Stimulated activated CD4-positive, alpha-beta T cell treated with anti-CD3 and anti-CD28 coated beads, TNF-alpha, amount 100 ng/mL, for 48 hours (primary cell): ENCODE measurements at places on chromosomes 6 and 20.
A peak's percentile ranks its signal among the peaks of the same experiment; 100 is the strongest.

- no peak for DNase-seq
These were observed 90.4 kb downstream of the MOXD1 start for GRCh38 chr6:132310921-132311320.

DNA sequence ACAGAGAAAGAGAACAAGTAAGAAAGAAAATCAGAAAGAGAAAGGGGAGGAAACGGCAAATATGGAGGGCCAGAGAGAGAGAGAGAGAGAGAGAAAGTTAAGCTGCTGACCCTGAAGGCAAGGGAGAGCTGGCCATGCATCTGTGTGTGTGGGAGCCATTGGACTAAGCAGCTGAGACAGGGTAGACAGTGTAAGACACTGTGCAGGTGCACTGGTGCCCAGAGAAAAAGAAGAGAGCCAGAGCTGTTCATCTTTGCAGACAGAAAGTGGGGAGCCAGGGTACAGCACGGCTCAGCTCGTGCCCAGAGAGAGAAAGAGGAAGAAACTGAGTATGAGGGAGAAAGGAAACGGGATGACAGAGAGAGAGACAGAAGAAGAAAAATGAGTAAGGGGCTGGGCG lies 24.2 kb upstream of the ZNF318 start:
- DNase-seq = no peak

GRCh38 chr20:50293284-50294139 lies 102.9 kb downstream of the CEBPB start:
- no peak for DNase-seq

DNA sequence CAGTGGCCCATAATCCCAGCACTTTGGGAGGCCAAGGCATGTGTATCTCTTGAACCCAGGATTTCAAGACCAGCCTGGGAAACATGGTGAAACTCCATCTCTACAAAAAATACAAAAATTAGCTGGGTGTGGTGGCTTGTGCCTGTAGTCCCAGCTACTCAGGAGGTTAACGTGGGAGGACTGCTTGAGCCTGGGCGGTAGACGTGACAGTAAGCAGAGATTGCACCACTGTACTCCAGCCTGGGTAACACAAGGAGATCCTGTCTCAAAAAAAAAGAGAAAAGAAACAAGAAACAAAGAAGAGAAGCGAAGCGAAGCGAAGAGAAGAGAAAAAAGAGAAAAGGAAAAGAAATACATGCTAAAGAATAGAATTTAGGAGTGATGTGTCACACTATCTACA lies 69.2 kb downstream of the NUDT3 start:
- DNase-seq = no peak

DNA sequence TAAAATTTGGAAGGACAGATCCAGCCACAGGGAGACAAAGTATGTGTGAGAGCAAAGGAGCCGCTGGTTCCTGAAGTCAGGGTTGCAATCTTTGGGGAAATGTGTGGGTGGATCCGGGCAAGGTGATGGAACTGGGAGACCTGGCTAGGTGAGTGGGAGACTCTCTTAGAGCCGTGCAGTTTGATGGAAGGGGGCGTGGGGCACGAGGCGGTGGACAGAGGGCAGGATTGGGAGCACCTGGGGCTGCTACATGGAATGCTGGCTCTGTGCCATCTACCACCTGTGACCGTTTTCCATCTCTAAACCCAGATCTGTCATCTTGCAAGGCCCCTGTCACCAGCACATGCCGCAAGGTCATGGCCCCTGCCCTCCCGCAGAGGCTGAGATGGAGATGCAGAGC lies 268.4 kb downstream of the SMOC2 start:
- no peak for DNase-seq

DNA sequence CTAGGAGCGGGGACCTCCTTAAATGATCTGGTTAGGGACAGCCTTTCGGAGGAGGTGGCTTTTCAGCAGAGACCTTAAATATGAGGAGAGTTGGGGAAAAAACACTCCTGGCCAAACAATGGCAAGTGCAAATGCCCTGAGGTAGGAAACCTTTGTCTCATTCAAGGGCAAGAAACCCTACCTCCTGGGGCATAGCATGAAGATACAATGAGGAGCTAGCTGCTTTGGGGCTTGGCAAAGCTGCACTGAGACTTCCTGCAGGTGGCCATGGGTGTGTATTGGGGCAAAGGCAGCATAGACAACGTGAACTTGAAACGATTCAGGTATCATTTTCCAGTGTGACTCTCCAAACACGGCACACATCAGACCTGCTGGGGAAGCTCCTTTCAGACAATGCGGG lies 30.7 kb downstream of the PMEPA1 start:
- DNase-seq = no peak

GRCh38 chr6:28969129-28969528 lies 36.0 kb downstream of the ZNF311 start:
- DNase-seq = no peak

- no peak for DNase-seq
These were observed 311.6 kb upstream of the ECI2 start for GRCh38 chr6:4446982-4447381.

- DNase-seq = no peak
These were observed 23.3 kb upstream of the BCAS1 start for GRCh38 chr20:54093423-54094267.

- no peak for DNase-seq
These were observed 885 bp downstream of the MTCL3 start for GRCh38 chr6:127518191-127518709.

- DNase-seq = no peak
These were observed 274.6 kb downstream of the PTPRT start for GRCh38 chr20:42915081-42915480.

- DNase-seq = no peak
These were observed 9.5 kb downstream of the ARID1B start for GRCh38 chr6:156786652-156787051.

DNA sequence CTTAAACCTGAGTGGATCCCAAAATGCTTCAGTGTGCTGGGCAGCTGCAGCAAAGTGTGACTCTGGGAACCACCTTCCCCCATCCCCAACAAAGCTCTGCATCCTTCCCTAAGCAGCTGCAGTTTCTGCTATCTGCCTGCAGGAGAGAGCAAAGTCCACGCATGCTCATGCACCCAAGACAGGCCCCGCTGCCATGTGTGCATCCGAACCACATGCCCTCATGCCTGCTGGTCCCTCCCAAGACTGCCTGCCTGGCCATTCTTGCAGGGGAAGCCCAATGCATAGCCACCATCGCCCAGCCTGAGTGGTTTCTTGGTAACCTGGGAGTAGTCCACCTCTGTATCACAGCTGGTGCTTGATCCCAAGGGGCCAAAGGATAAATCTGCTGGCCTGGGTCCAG lies 94.3 kb upstream of the OLIG3 start:
- no peak for DNase-seq

DNA sequence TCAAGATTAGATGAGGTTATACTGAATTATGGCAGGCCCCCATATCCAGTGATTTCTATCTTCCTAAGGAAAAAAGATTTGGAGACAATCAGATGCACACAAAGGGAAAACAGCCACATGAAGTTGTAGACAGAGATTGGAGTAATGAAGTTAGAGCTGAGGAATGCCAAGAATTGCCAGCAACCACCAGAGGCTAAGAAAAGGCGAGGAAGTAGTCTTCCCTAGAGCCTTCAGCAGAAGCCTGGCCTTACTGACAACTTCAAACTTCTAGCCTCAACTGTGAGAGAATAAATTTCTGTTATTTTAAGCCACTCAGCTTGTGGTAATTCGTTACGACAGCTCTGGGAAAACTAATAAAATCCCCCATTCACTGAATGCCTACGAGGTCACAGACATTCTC lies 473.9 kb downstream of the COL12A1 start:
- DNase-seq = no peak

- no peak for DNase-seq
These were observed 238.6 kb upstream of the PREP start for GRCh38 chr6:105641504-105641903.

DNA sequence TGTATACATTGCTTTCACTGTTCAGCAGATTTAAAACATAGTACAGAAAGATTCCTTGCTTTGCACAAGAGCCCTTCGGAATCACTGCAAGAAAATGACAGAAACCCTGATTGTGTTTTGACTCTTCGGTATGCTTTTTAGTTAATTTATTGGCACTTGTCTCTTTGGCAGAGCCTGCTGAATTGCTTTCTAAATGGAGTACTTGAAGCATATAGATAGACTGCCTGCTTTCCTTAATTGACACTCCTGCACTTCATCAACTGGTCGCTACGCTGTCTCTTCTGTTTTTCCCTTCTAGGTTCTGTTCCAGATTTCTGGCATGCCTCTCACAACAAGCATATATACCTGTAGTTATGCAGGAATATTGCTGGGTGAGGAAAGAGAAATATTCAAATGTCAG lies 22.4 kb upstream of the RBM24 start:
- no peak for DNase-seq

- no peak for DNase-seq
These were observed 200.0 kb downstream of the LY86 start for GRCh38 chr6:6788394-6789032.

- DNase-seq = no peak
These were observed 12.6 kb upstream of the PCMTD2 start for GRCh38 chr20:64242797-64243475.

GRCh38 chr6:34982424-34982852 lies 93.4 kb downstream of the ANKS1A start:
- no peak for DNase-seq

DNA sequence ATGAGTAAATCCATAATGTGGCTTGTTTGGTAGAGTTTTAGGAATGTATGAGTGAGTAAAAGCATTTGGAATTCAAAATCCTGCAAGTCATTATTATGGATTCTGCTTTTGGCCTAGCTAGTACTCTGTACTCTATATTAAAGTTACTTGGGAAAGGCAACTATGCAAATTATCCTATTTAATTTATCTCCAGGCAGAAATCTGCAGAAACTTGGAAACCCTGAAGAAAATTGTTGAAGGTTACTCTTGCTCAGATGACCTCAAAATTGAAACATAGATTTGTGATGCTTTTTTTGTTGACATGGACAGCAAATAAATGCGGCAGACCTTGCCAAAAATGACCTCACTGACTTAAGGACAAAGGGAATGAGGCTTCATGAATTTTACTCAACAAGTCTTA lies 477.1 kb upstream of the EYS start:
- no peak for DNase-seq

GRCh38 chr6:16481697-16482399 lies 243.5 kb downstream of the GMPR start:
- no peak for DNase-seq

DNA sequence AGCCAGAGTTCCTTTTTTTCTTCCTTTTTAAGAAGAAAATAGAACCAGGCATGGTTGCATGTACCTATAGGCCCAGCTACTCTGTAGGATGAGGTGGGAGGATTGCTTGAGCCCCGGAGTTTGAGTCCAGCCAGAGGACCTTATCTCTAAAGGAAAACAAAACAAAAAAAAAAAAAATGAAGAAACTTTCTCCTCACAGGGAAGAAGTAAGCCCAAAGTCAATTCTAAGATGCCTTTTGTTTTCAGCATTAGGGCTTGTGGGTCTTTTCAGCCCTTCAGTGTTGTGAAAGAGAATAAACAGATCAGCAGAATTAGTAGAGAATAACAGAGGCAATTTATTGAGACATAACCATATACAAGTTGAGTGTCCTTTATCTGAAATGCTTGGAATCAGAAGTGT lies 26.8 kb downstream of the ZNF451 start:
- DNase-seq = no peak

DNA sequence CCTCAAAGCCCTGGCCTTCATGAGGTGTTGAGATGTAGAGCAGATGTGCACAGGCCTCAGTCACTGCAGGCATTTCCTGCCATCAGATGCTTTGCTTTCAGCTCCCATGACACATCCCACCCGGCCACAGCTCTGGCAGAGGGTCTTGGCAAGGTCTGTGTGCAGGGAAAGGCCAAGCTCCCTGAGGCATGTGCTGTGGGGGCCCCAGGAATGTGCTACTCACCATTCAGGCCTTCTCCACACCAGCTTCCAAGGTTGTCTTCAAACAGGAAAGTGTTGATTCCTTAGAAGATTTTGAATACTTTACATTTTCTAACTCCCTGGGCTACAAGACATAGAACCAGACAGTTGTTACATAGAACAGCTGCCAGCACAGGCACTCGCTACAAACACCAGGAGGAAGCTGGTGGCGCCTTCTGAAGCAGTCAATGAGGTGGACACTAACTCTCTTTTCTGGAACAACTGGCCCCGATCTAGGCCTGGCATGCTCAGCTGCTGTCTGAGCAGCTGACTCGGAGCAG lies 27.8 kb downstream of the CASS4 start:
- DNase-seq = no peak

DNA sequence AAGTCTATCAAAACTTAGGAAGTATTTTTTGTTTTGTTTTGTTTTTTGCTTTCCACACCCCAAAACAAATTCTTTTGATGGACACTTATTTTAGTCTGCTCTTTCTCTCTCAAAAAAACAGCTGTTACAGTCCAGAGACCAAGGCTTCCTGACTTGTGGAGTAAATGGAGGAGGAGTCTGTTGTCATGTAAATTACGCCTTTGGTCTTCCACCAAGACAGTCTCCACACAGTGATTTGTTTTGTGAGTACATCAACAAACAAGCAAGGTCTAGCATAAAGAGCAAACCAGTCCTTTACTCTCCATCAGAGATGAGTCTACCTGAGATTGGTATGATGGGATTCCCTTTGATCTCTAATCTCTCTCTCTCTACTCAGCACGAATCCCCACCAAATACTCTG lies 588.0 kb upstream of the ARID1B start:
- DNase-seq = no peak

DNA sequence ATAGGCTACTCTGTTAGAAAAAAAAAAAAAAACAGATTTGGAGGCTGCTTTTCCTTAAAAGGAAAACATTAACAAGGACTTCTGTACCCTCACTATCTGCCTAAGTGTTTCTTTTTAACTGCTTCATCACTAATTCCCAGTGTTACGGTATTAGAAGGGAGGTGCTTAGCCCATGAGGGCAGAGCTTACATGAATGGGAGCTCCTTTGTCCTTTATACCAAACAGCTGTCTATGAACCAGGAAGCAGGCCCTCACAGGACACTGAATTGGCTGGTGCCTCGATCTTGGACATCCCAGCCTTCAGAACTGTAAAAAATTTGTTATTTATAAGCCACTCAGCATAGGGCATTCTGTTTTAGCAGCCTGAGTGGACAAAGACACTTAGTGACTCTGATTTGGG lies 215.6 kb upstream of the NRSN1 start:
- DNase-seq = no peak

GRCh38 chr20:61886721-61887595 lies 178.7 kb downstream of the TAF4 start:
- DNase-seq = peak; percentile 15

DNA sequence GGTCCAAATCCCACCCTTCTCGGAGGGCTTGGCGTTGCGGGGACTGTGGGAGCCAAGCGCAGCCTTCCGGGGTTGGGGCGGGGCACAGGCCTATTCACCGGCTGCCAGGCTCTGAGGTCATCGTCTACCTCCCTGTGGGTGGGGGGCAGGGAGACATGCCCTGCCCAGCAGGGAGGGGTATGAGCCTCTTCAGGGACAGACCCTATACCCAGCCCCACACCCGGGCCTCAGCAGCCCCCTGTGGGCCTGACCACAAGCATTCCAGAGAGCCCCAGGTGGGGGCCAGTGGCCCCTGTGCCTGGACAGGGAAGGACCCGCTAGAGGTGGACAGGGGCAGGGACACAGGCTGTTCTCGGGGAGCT lies 11.6 kb downstream of the LAMA5 start:
- no peak for DNase-seq

DNA sequence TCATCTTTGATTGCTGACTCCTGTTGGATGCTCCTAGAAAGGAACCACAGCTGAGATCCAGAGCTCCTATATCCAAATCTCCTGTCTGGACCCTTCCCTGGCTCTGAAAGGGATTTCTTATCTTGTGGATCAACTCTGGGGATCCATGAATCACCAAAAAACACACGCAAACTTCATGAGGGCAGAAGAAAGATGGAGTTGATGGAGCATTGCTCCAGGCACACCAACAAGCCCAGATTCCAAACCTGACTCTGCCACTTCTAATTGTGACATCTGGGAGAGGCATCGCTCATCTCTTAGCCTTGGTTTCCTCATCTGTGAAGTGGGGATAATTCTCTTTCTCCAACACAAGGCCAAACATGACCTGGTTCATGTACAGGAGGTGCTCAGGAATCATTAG lies 6.7 kb downstream of the KCNS1 start:
- no peak for DNase-seq
